ENCODE measurements at places on chromosomes 4 and X. TPM values are rescaled to one million over a fixed set of nuclear protein-coding genes. Genes with fewer than 3 reads are reported as not detected.

Gene PAGE1
- not detected for total RNA-seq

Gene GAGE12J
- not detected for total RNA-seq

Gene DMRTC1B
- total RNA-seq: not detected

Gene RNF212
- 13.0 TPM for total RNA-seq

GRCh38 chr4:108453366-108453765 lies 167.0 kb upstream of the RPL34 start:
- DNase-seq: no peak

DNA sequence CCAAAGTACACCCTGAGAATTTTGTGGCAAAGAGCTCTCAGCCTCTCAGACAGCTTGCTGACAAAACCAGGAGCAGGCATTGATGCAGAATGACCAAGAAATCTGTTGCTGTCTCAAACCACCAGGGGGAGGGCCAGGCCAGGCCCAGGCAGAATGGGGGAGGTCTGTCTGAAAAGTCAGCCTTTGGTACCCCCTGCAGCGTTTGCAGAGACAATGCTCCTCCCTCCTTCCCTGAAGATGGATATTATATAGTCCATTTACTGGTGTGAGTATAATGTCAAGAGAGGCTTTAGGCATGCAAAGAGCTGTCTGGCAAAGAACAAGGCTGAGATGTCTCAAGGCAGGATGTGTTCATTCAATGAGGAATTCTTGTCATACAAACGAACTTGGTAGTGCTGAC lies 52.9 kb upstream of the TRPC5OS start:
- DNase-seq: no peak

DNA sequence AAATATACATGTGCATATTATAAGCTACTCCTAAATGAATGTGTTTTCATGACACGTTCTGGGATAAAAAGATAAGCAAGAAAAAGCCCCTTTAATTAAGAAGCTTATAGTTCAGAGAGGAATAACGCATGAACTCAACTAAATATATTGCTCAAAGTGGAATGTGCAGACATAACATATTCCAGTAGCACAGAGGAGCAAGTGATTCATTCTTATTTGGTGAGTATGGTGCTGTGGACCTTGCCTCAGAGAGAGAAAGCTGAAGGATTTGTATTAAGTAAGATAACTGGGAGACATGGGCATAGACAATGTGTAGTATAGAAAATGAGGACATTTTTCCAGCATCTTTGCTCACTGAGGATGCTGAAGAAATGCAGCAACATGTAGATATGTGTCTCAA lies 76.8 kb downstream of the CFAP299 start:
- DNase-seq: no peak

- DNase-seq: no peak
These were observed 8.0 kb downstream of the RADX start for GRCh38 chrX:106619797-106620196.

GRCh38 chr4:135741583-135741982 lies 1540.0 kb upstream of the PABPC4L start:
- peak; percentile 16 for DNase-seq

DNA sequence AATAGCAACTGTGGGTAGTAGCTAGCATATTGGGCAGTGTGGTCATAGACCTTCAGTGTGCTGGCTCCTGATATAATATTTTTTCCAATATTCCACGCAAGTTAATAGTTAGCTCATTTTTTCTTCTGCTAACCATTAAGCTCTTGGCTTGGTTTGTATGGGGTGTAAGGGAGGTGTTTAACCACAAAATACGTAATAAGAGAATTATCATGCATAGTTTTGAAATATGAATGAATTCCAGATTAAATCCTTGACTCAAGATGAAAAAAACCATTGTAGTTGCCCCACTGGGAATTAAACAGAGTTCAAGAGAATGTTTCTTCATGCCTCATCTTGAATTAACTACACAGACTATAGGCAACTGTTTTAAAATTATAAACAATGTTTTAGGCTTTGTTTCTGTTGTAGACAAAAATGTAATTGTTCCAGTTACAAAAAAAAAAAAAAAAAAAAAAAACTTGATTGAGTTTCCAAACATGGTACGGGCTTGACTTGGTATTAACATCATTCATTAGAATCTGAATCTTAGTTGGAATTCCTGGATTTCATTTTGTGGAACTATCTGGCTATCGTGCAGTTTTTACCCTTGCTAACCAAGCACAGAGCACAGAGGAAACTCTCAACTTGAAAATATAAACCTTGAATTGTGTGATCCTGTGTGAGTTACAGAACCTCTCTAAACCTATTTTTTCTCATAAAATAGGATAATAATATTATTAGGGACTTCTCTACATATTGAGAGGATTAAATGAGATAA lies 28.4 kb downstream of the CXCL1 start:
- DNase-seq: no peak

GRCh38 chrX:17566740-17567139 lies 170.6 kb upstream of the SCML1 start:
- no peak for DNase-seq

- DNase-seq: no peak
These were observed 39.5 kb downstream of the GUCY1A1 start for GRCh38 chr4:155706147-155706546.

DNA sequence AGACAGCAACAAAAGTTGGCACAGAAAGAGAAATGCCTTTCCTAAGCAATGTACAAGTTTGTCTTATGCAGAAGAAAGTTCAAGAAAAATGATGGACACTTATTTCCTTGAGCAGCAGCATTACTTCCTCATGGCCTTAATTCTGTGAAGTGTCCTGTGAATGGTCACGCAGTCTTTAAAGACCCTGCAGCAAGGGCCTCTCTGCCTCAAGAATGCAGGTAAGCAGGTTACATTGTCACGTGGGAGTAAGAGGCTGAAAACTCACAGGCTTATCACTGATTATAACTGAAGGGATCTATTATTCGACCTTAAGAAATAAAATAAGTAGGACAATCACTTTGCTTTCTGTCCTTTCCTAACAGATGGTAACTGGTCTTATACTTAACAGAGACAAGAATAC lies 109.1 kb downstream of the ATP8A1 start:
- no peak for DNase-seq

DNA sequence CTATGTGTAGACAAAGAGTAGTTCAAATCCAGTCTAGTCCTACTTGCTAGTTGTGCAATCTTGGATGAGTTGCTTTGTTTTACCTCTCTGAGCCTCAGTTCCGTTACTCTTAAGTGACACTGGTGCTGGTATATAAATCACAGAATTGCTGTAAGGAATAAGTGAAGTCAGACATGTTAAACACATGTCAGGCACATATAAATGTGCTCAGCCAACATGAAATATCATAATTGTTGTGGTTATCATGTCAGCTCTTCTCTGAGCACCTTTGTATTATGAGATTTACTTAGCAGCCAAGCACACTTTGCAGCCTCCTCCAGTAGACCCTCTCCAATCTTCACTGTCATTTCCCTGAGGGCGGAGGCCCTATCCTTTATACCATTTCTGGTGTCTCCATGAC lies 87.9 kb upstream of the PAK3 start:
- DNase-seq: no peak

- no peak for DNase-seq
These were observed 44.3 kb downstream of the IL21 start for GRCh38 chr4:122576261-122577188.

DNA sequence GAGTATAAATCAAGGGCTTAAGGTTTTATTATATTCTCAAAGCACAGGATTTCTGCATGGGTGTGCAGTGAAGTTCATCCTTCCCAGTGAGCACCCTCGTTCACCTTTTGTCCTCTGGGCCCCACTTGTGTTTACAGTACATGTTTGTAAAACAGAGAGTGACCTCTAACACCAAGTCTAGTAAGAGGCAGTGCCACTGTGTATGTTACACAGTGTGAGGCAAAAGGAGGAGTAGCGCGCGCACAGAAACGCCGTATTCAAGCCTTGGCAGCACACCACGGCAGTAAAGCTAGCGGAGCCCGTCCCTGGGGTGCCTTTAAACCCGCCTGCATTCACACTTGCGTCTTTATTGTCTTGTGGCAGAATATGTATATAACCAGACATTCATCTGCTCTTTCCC lies 51.9 kb downstream of the CCNI start:
- no peak for DNase-seq

DNA sequence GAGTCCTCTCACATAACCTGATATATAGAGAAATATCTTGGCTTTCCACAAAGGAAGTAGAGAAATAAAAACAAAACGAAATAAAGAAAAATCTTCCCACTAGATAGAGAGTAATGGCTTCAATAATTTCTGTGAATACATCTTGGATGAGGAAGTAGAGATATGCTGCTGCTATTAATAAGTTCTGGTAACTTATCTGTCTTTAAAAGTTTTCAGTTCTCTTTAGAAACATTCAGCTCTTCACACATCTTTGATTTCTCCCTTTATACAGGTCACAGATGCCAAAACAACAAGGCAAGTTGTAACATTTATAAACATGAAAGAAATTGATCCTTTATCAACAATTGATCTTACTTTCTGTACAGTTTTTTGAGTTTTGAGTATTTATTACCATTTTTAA lies 615.8 kb downstream of the TRAM1L1 start:
- DNase-seq: no peak

- no peak for DNase-seq
These were observed 319.1 kb upstream of the EMCN start for GRCh38 chr4:100836929-100837328.

DNA sequence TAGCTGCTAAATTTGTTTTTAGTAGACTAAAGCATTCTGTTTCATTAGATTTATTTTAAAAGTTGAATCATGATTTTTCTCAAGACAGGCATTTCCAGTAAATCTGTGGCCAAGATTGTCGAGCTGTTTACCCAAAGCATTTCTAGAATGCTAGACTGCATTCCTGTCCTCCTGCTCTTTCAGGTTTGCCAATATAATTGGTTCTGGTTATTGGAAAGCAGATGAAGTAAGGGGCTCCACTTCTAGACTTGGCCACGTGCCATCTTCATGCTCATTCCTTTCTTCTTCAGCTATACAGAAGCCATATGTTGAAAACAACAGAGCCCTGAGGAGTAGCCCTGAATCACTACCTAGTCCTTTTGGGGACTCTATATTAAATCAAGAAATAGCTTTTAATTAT lies 62.5 kb downstream of the PGRMC2 start:
- no peak for DNase-seq

All from kidney epithelial cell (primary cell).